GM13976 (cell line): ENCODE measurements at places on chromosomes 6 and 20.

GRCh38 chr6:3433005-3433404 is 23.8 kb downstream of the SLC22A23 start:
- no peak for DNase-seq

GRCh38 chr20:54321352-54322087 is 113.6 kb downstream of the PFDN4 start:
- no peak for DNase-seq

DNA sequence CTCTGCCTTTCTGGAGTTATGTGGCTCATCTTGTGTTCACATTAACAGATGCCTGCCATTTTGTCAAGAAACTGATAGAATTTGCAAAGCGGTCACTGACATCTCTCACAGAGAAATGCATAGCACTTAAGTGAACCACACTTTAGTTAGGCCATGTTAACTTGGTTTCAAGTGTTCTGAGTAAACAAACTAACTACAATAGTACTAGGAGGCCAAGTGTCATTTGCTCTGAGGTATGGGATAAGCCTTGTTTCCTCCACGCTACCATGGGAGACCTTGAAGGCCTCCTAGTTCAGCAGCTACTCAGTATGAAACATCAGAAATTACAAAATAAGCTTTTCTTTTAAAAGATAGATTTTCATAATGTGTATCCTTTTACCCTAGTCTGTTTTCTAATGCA is 143.5 kb upstream of the MARCKS start:
- DNase-seq: no peak

DNA sequence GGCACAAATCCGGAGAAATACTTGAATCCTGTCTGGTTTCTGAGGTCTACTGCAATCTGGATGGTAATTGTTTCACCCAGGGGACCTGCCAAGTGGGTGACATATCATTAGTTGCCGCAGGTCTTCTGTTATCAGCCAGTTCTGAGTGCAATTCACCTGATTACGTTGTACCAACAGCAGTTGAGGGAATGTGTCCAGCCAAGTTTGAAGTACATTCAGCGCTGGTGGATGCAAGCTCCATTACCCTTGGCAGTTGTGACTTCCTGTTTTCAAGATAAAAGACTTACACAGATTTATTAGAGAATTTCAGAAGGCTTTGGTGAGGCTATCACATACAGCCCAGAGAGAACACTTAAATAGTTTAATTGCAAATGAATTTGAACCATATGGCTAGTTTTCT is 42.8 kb downstream of the FNDC1 start:
- DNase-seq: no peak

DNA sequence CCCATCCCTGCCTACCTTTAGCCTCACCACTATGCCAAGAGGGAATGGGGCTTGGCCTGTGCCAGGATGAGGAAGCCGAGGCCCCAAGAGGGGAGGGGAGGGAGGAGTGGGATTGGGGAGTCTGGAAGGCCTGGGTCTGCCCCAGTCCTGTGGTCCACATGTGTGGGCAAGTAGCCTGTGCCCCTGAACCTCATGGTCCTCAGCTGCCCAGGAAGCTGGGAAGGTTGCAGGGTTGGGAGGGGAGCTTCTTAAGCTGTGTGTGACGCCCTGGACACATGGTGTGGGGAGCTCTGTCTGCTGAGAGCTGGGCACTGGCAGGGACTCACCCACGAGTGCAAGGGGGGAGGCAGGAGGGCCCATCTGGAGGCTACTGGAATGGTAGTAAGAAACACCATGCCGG is 31.7 kb downstream of the DLGAP4 start:
- DNase-seq: no peak

GRCh38 chr6:22199771-22200170 is 97.1 kb downstream of the PRL start:
- DNase-seq: no peak

DNA sequence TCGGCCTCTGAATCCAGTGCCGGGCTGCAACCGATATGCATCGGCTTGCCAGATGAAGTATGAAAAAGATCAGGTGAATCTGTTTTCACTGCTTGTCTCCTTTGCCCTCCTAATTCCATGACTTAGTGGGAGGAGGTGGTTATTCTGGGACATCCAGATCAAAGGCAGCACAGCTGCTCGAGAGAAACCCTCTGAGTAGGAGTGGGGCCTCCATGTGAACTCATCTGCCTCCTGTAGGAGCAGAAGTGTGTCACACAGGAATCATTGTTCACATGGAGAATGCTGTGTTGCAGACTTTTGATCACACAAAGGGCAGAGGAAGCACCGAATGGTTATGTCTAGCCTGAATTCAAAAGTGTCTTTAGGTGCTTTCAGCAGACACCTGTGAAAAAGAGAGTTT is 73.1 kb upstream of the SLC22A1 start:
- DNase-seq: no peak

DNA sequence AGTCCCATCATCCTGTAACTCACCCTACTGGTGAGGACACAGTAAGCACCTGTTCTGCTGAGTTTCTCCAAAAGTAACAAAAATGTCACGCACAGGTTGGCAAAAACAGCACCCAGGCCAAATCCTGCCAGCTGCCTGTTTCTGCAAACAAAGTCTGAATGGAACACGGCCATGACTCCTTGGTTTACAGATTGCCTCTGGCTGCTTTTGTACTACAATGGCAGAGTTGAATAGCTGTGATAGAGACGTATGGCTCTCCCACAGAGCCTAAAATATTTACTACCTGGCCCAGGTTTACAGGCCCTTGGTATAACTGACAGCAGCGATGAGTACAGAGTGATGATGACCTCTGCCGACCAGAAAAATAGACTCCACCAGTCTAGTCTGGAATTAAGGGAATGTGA is 52.6 kb downstream of the CNKSR3 start:
- DNase-seq: no peak

DNA sequence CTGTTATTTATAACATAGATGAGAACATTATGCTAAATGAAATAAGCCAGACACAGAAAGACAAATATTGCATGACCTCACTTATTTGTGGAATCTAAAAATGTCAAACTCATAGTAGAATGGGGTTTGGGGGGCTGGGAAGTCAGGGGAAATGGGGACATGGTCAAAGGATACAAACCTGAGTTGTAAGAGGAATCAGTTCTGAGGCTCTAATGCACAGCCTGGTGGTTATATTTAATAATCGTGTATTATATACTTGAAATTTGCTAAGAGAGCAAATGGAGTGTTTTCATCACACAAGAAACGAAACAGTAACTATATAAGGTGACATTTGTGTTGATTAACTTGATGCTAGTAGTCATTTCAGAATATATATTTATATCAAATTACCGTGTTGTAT is 40.8 kb upstream of the GFOD1 start:
- no peak for DNase-seq

DNA sequence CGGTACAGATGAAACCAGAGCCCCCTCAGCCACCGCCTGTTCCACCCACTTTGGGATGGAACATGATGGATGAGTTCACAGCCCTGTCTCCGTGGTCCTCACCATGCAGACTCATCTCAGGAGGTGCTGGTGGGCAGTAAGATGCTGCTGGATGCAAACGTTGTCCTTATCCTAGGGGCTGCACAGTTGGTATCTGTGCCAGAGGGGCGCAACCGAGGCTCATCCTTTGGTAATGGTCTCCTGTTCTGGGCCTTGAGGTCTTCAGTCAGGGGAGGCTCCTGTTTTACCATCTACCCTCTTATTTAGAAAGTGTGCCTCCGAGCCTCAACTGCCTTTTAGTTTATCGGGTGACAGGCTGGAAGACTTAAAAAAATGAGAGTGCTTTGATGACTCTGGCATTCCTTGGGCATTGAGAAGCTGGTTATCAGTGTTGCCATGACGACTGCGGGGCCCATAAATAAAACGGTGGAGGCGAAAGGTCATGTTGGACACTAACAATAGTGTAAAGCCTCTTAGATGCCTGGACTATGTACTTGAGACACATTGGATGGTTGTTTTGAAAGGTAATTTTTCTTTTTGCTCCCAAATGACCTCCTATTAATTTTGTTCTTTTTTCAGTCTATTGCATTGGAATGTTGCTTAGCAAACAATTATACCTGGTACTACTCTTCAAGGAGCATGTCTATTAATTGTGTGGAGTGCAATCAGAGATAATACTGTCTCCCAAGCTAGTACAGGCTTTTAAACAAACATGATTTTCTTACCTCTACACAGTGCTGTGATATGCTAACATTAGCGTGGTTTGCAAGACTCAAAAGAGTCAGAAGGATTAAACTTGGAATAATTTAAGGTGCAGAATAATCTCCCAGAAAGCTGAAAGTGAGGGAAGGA is 74.2 kb upstream of the DSP start:
- no peak for DNase-seq

- no peak for DNase-seq
These were observed 568.5 kb upstream of the ID4 start for GRCh38 chr6:19268718-19269117.

DNA sequence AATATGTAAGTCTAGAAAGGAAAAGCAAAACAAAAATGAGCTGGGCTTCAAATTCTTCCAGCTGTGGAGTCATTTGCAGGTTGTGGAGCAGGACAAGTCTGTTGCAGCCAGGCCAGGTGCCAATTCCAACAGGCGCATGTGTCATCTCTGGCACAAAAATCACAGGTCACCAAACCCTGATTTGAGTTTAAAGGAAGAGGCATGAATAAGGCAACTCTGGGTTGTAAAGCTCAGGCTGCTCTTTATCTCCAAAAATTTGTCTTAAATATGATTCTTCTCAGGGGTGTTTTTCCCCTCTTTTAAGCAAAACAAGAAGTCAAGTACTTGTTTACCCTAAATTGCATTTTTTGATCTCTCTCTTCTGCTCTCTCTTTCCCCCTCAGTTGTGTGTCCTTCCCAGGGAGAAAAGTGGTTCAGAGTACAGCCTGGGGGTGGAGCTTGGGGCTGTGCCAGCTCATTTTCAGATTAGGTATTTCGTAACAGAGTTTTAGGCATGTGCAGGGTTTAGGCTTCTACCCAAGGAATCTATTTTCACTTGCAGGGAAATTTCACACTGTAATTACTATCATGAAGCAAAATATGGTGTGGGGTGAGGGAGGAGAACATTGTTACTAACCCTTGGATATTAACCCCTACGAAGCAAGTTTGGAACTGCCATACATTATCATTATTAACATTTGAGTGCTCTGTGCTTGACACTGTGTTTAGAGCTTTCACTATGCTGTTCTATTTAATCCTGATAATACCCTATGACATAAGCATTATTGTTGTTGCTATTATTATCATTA is 8.3 kb upstream of the NCOA3 start:
- no peak for DNase-seq

GRCh38 chr20:38829296-38829875 is 23.9 kb downstream of the PPP1R16B start:
- DNase-seq: no peak

DNA sequence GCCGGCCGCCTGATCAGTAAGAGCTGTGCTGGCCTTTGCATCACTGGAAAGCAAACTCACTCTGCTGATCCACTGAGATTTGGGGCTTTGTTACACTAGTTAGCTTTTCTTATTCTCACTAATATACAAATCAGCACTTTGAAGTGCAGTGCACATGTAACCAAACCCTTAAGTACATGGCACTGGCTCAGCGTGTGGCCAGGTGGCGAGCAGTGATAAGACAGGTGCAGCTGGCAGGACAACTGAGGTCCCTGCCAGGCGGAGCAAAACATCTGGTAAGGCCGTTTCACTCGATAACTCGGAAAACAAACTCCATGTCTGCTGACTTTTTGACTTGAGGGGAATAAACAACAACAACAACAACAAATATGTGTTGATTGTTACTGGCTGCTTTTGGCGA is 11.0 kb downstream of the GFRA4 start:
- DNase-seq: no peak

- no peak for DNase-seq
These were observed 110.3 kb downstream of the COL19A1 start for GRCh38 chr6:69976591-69977090.

DNA sequence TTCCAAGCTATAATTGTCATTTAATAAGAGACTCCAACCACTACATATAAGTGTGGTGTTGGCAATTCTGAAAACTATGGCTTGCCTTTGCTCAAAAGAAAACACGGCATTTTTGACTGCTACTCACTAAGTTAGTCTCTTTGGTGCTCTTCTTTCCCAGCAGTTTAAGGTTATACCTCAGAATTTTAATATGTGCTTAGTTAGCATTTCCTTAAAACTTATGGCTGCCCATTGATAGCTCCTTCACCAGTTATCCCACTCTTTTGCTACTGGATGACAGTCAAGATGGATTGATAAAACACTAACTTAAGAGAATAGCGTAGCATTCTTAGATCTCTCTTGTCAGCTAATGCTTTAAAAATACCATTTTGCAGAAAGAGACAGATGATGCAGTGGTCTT is 34.1 kb downstream of the GOPC start:
- DNase-seq: no peak

GRCh38 chr6:40802481-40802880 is 215.3 kb upstream of the LRFN2 start:
- DNase-seq: no peak

GRCh38 chr6:33431880-33432541 is 12.1 kb downstream of the SYNGAP1 start:
- no peak for DNase-seq

DNA sequence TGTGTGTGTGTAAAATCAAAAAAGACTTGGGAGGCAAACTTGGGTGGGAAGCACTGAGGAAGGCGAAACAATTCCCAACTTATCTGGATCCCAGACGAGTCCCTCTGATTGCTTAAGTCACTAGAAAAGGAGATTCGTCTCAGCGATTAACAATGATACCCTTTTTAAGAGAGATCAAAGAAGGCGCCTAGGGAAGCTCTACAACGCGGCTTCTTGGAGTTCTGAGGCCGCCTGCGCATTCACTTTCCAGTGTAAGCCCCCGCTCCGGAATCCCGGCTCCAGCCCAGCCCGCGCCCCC is 8.7 kb upstream of the TBX18 start:
- no peak for DNase-seq

GRCh38 chr6:57207872-57208271 is 14.2 kb downstream of the RAB23 start:
- no peak for DNase-seq

DNA sequence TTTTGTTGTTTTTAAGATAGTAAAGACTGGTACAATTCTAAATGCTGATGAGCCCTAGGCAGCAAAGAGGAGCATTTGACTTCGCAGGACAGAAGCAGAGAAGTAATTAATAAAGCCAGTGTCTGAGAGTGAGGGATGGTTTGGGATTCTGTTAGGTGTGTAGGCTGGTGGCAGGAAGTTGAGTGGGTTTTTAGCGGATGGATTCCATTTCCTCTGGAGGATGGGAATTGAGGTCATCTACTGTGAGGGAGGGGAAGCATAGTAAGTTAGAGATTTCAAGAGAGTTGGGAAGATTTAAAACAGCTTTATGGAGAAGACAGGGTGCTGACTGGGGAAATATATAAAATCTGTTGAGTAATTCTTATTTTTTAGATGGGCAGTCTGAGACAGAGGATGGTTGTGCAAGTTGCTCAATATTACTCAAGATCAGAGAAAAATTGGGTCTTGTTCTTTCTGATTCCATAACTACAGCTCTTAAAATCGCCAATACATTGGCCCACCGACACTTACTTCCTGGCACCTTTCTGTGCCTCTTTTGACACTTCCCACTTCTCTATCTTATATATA is 48.8 kb downstream of the PRL start:
- DNase-seq: no peak

GRCh38 chr6:99066044-99066443 is 118.3 kb upstream of the FBXL4 start:
- DNase-seq: no peak
